ENCODE measurements at places on chromosomes 4 and X.
A peak's percentile ranks its signal among the peaks of the same experiment; 100 is the strongest.

- no peak for DNase-seq
These were observed 23.3 kb upstream of the ANXA5 start for GRCh38 chr4:121720109-121720508.

DNA sequence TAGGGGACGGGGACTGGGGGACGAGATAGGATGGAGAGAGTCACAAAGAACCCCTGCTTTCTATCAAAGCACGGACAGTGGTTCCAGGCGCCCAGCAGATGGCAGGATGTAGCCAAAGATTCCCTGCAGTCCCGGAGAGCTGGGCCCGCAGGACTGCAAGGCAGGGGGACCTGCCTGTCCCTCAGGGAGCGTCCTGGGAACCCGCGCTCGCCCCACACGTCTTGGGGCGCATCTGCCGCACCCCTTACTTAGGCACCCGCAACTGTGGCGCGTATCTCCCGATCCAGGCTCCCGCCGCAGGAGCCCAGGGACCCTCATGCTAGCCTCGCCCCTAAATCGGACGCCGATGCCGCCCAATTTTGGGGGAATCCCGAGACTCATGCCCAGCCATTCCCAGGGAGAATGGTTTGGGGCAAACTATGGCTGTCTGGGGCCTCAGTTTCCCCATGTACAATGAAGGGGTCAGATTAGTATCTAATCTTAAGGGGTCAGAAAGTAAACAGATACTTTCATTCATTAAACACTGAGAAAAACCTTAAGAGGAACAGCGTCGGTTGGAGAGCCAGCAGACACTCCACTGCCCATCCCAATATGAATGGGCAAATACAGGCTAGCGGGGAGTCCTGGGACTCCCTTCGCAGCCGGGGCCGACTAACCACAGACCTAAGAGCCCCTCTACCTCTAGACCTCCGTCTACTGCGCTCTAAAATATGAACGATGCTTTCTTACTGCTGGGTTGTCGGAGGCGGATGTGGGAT is 581 bp upstream of the STK32B start:
- peak; percentile 72 for DNase-seq

DNA sequence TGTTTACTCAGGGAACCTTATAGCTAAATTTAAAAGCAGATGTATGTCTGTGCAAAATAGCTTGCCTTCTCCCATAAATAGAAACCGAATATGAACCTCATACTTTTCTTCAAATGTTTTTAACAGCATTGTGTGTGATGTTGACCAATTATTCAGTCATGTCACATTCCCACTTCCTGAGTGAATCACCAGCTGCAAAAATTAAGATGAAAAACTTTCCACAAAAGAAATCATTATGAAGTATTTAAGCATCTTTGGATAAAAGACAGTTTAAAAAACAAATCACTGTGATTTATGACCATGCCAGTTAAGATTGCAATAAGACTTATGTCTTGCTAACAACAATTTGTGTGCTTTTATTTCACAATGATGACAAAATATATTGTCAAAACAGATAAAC is 220.1 kb downstream of the PDGFC start:
- no peak for DNase-seq

GRCh38 chr4:40559585-40560465 is 69.8 kb downstream of the RBM47 start:
- peak; percentile 18 for DNase-seq

DNA sequence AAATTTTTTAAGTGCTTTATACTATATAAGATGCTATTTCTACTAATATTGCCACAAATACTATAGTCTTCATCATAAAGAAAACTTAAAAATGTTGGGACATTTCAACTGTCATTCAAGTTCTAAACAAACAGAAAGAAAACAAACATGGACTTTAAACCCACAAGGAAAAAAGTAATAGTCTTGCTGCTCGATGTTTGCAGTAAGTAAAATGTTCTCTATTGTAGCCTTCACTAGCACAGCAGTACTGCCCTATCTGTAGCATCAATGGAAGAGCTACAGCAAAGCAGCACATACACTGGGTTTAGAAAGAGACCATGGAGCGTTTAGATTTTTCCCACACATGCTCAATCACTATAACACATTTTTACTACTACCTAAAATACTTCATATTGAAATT is 146.8 kb downstream of the KLHL13 start:
- DNase-seq: no peak

Data from AML-193 (cell line).